ENCODE measurements at places on chromosomes 2 and 18. TPM values are rescaled to one million over a fixed set of nuclear protein-coding genes. Genes with fewer than 3 reads are reported as not detected.

Gene C1D
- total RNA-seq: 16.5 TPM

Gene IL36RN
- not detected for total RNA-seq

Gene GALR1
- 0.11 TPM for total RNA-seq

DNA sequence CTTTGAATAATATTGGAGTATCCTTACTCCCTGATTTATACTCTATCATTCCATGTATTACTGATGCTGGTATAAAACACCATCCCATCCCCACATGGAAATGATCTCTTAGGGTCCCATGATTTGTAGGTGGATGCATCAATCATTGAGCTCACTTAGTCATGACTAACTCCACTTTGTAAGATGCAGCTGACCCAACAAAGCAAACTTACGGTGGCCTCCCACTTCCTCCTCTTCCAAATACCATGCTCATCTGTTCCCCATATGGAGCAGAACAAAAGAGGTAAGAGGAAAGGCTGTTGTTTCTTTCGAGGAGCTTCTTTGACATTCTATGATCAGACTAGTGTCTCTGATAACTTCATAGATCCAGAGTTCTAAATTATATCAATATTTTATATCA lies 640.2 kb upstream of the SLC39A10 start:
- DNase-seq: no peak

GRCh38 chr2:104378853-104379374 lies 475.0 kb upstream of the POU3F3 start:
- no peak for DNase-seq

DNA sequence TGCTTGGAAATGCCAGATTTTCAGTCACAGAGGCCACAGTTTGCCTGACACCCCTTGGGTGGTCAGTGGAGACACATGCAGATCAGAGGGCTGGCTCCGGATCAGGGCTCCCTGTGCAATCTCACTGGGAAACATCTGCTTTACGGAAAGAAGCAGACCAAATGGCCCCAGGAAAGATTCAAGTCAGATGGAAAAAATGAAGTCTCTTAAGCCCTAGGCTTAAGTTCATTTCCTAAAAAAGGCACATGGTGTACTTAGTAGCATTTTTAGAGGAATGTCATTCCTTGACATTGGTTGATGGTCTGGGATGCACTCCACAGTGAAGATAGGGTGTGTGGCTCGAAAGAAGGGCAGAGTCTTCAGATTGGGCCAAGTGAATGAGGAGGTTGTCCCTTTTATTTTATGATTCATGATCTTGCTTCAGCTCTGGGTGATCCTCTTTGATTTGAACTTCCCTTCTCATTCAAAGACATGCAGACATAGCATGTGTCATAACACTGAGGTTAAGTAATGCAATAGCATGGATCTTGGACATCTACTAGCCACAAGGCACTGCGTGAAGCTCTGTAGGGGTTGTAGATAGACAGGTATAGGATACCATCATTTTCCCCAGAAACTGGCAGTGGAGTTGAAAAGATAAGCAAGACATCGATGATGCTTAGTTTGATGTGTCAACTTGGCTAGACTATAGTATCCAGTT lies 56.5 kb downstream of the KCNE4 start:
- DNase-seq: no peak

DNA sequence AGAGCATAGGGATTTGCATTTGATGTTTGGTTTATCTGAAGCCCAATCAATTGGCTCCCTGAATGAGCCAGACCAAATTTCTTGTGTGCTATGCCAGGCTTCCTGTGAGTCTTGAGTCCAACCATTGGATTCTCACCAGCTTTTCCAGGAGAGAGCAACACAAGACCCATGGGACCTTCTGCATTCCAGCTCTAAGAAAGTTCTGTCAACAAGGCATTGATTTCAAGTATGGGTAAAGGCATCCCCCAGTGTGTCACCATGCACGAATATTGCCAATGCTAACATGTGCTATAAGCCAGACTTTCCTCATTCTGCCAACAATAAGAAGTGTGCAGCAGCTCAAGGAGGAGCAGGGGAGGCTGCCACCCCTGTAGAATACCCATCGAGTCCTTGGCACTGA lies 266.6 kb downstream of the ETAA1 start:
- no peak for DNase-seq

Data from left colon (tissue), 2 donors.